Cardiac muscle cell (in vitro differentiated cells and primary cell): ENCODE measurements at places on chromosomes 5 and 9. TPM values are rescaled to one million over a fixed set of nuclear protein-coding genes. Genes with fewer than 3 reads are reported as not detected.

Gene SVEP1
- total RNA-seq, result 2.8 and 4.4 TPM in 2 replicates

Gene PCDHGC5
- 0.74 and 2.2 TPM in 2 replicates for total RNA-seq

DNA sequence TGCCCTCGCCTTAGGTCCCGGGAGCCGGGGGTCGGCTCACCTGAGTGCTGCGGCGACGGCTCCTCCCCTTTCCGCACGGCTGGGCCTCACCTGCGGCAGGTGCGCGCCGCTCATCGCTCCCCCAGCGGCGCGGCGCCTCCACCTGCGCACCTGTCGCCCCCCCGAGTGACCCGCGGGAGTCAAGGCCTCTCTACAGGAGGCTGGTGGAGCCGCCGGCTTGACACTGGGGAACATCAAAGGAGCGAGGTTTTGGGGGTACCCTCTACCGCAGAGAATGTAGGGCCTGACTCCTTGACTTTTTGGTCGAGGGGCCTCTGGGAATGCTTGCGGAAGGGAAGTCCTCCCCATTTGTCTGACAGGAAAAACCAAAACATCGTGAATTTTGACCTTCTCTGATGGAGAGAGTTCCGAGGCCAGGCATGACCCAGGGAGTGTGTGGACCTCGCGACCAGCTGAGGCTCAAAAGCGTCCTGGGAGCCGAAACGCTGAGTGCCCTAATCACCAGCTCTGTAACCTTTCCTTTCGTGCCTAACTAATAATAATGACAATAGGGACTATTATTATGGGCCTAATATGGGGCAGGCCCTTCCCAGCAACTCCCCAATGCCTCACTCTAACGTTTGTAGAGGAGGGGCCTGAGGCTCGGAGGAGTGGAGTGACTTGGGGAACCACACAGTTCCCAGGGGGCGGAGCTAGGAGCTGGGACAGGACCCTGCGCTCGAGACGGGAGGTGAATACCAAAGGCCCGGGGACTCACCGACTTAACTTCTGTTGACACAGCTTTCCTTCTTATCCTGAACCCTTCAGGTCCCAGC lies 714 bp upstream of the IER5L start:
- DNase-seq, result no peak
- H3K4me3 ChIP-seq, result peak overlapping the region; percentile 22
- H3K36me3 ChIP-seq, result no peaks in the 10 kb centered on the region
- no peak overlapping the region for H3K27ac ChIP-seq

DNA sequence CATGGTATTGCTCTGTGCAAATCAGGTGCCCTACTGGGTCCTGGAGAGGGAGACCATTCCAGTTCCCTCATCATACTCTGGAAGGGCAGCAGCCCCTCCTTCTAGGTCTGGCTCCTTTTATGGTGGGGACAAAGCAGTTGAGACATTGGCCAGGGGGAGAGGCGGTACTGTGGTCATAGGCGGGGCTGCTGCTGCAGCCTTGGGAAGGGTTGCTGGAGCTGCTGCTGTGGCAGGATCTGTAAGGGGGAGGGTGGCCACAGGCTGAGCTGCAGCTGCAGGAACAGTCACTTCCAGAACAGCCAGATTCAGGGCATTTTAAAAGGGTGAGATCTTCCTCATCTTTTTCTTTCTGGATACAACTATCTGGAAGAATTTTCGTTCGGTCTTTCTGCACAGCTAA lies 233.0 kb upstream of the SGCD start:
- peak; percentile 23 for DNase-seq
- H3K4me1 ChIP-seq, result no peaks in the 10 kb centered on the region
- H3K36me3 ChIP-seq, result no peaks in the 10 kb centered on the region
- no peak overlapping the region for H3K4me3 ChIP-seq

GRCh38 chr5:143646961-143647360 lies 165.0 kb upstream of the HMHB1 start:
- no peaks in the 10 kb centered on the region for H3K36me3 ChIP-seq
- DNase-seq, result no peak
- H3K27ac ChIP-seq, result no peak overlapping the region
- H3K27me3 ChIP-seq, result peaks cover 81% of the 10 kb centered on the region

DNA sequence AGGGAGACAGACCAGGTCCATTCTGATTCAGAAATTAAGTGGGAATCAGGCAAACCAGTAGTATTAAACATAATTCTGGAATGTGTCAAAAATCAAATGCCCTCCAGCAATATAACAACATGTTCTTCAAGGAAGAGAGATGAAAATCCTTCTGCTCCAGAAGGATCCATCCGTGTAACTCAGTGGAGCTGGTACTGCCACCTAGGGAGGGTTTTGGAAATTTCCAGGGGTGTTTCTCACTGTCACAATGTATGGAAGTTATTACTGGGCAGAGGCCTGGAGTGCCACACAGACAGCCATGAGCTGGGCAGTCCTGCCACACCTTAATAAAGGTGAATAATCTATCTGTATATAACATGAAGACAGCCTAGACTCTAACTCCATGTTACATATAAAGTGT lies 87.5 kb downstream of the TTLL11 start:
- peaks cover 17% of the 10 kb centered on the region for H3K4me1 ChIP-seq
- no peaks in the 10 kb centered on the region for H3K36me3 ChIP-seq
- H3K4me3 ChIP-seq, result no peak overlapping the region
- no peak overlapping the region for H3K27ac ChIP-seq

DNA sequence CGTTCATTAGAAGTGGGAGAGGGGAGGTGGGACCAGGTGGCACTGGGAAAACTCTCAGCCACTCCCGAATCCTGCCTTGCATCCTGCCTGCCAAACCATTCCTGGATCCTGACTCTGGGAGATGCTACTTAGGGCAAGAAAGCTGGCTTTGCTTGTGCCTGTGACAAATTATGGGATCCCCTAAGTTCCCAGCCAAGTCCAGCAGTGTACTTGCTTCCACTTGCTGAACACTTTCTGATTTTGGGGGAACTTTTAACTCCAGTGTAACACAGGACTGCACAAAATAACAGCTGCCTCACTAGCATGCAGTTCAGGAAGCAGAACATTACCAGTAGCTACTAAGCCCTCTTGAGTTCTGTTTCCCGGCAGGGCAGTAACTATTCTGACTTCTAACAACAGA lies 12.5 kb upstream of the NKX2-5 start:
- H3K4me3 ChIP-seq, result peak overlapping the region; percentile 96
- no peaks in the 10 kb centered on the region for H3K27me3 ChIP-seq
- peaks cover 62% of the 10 kb centered on the region for H3K4me1 ChIP-seq
- no peak for DNase-seq

Gene PLPP7
- total RNA-seq, result 50.3 and 52.5 TPM in 2 replicates

DNA sequence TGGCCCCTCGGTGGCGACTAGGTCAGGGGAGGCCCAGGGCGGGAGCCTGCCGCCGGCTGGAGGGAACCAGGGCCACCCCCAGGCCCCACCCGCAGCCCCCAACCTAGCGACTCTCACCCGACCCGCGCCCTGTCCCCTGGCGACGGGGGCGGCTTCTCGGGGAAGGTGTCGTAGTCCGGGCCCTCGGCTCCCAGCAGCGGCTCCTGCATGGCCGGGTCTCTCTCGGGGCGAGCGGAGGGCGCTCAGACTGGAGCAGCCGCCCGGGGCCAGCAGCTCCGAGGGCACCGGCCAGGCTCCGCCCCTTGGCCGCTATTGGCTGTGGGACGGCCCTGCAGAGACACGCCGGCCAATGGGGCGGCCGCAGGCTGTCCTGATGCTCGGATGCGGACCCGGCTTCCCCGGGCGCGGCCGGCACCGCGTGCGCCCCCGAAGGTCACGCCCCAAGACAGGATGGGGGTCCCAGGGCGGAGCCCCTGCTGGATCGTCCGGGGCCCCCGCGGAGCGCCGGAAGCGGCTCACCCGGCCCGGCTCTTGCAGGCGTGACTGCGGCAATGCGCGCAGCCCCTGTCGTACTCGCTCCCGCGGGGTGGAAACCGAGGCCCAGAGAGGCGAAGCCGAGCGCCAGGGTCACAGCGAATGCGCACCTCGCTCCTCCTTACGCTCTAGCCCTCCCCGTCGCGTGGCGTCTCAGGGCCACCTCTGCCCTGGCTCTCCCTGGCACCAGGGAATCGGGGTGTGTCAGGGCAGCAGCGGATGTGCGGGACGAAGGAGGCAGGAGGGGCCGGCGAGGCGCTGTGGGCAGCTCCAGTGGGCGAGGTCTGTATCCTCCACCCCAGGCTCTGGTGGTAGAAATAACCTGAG lies at the start of gene SLC2A6:
Gene SLC2A6 (minus strand): TSS at position 249 of the 861 bp plus-strand sequence. CDS start 40 bp downstream, at position 209.
- H3K4me1 ChIP-seq, result peaks cover 4% of the 10 kb centered on the region
- DNase-seq, result peak; percentile 82
- no peaks in the 10 kb centered on the region for H3K36me3 ChIP-seq
- peaks cover 7% of the 10 kb centered on the region for H3K27me3 ChIP-seq
- peak within 1 kb of the TSS; percentile 39 for H3K4me3 ChIP-seq

- DNase-seq, result no peak
- H3K27me3 ChIP-seq, result no peaks in the 10 kb centered on the region
- H3K4me1 ChIP-seq, result no peaks in the 10 kb centered on the region
- H3K27ac ChIP-seq, result no peak overlapping the region
- H3K36me3 ChIP-seq, result peaks cover 18% of the 10 kb centered on the region
Observed at GRCh38 chr5:177507596-177508220, 1.9 kb downstream of the DOK3 start.

DNA sequence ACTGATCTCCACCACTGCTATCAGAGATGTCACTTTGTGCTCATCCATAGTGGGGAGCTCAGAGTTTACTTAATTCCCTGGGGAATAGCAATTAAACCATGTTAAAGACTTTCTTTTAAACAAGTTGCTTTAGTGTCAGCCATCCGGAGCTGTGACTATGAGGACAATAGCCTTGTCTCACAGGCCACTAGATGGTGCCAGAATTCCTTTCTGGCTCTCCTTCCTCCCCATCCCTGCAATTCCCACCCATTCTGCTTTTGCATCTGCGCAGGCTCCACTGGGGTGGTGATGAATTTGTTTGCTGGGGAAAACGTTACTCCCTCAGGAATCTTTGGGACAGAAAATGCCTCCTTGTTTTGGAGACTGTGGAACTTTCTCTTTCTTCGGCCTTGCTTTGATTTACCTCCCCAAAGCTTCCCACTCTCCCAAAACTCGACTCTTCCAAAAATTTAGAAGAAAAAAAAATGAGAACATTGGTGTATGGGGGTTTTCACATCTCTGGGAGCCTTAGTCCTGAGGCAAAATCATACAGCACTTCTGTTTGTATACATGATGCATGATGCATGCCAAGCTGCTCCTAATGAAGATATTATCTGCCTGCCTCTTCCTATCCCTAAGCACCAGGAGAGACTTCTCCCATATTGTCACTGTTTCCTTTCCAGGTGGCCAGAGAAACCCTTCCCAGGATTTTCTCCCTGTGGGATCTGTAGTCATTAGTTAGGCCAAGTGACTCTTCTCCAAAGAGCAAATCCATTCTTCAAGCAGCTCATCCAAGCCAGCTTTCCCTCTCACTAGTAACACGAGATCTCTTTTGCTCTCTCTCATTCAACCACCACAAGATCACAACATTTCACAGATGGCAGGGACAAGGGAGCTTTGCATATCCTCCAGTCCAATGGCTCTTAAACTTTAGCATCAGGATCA lies 466.1 kb downstream of the TLR4 start:
- no peaks in the 10 kb centered on the region for H3K4me1 ChIP-seq
- H3K4me3 ChIP-seq, result no peak overlapping the region
- H3K36me3 ChIP-seq, result no peaks in the 10 kb centered on the region
- H3K27ac ChIP-seq, result no peak overlapping the region
- peak; percentile 31 for DNase-seq

GRCh38 chr9:18976709-18977531 lies 56.1 kb downstream of the SAXO1 start:
- H3K4me3 ChIP-seq, result no peak overlapping the region
- no peaks in the 10 kb centered on the region for H3K36me3 ChIP-seq
- H3K27ac ChIP-seq, result no peak overlapping the region
- peak; percentile 65 for DNase-seq
